ENCODE measurements at places on chromosomes 1 and 21.

GRCh38 chr1:29382851-29383745, 146.8 kb downstream of the PTPRU start:
- no peak for DNase-seq

- no peak for DNase-seq
Observed at GRCh38 chr1:197024460-197024859, 42.6 kb downstream of the F13B start.

DNA sequence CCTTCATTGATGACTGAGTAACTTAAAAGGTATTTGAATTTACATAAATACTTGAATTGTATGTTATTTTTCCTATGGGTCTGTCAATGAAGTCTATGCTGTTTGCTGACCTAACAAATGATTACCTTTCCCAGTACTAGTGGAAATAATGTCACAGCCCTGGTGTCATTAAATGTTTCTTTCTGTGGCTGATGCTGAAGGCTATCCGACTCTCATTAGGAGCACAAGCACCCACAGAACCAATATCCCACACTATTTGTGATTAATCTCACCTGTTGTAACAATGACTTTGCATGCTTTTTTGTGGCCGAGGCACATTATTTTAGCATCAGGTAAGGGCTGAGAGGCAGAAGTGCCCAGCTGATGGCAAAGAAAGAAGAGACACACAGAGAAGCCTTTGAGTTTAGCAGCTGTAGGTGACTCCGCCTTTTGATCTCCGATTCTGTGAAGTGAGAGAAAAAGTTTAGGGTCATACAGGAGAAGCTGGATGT, 25.8 kb upstream of the TRIM45 start:
- no peak for DNase-seq

DNA sequence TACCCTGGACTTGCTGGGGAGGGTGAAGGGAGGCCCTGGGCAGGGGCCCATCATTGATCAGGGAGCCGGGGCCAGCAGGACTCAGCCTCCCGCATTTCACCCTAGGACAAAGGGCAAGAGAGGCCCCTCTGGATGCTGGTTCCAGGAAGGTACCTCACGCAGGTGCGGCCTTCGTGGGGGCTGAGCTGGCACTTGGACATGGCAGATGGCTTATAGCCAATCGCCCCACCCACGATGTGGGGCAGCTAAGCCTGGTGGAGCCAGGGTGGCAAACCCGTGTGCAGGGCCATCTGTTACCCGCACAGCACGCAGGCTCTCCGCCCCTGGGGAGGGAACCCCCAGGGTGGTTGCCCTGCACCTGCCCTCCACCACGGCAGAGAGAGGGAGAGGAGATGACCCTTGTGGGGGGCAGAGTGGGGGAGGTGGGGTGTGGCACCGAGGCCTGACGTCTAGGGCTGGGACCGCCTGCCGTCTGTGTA, 2.5 kb downstream of the TFF3 start:
- DNase-seq, result no peak

GRCh38 chr1:87044840-87045239, 130.4 kb downstream of the HS2ST1 start:
- no peak for DNase-seq

- no peak for DNase-seq
Observed at GRCh38 chr1:169860750-169861149, 32.9 kb downstream of the SCYL3 start.

DNA sequence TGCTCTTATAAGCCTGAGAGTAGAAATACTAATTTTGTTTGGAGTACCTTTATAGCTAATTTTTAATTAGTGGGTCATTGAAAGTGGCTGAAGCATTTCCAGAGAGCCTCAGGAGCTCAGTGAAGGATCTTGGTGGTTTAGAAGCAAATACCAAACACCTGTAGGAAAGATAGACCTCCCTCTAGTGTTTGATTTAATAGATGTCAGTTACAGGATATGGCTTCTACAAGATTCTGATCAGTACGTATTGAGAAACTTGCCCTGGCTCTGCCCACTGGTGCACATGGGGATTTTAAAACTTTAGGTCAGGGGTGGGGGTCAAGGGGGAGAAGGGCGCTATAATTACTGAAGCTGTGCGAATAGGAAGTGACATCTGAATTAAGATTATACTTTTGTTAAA, 122.2 kb downstream of the POU2F1 start:
- peak; percentile 46 for DNase-seq

DNA sequence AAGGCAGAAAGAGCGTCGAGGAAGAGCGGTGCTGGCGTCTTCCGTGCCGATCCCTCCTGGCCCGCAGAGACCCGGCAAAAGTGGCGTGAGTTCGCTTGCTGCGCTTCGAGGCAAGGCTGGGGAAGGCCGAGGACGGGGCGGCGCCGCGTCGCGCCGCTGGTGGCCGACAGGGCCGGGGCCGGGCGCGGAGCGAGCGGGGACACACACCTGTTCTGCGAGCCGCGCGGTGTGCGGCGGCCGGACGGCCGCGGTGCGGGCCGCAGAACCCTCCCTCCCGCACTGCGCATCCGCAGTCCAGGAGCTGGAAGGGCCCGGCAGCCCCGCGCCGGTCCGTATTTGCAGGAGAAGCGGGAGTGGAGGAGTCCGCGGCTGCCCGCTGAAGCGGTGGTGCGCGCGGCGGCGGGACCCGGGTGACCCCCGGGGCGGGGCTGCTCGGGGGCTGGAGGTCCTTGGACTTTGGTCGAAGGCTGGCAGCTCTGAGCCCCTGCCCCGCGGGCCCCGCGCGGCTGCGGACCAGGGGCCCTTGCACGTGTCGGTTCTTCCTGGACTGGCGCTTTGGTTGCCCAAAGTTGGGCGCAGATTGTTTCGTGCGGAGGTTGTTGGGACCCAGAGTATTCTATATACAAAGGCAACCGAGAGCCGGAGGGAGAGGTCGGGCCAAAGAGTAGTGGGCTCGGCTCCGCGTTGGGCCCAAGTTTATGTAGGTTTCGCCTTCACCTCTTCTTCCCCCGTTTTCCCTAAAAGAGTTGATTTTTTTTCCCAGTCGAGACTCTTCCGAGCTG, 2.6 kb downstream of the RNF220 start:
- no peak for DNase-seq

GRCh38 chr1:66336641-66336990, 197.3 kb upstream of the SGIP1 start:
- DNase-seq, result no peak

- no peak for DNase-seq
Observed at GRCh38 chr21:27145134-27145798, 178.4 kb upstream of the ADAMTS5 start.

DNA sequence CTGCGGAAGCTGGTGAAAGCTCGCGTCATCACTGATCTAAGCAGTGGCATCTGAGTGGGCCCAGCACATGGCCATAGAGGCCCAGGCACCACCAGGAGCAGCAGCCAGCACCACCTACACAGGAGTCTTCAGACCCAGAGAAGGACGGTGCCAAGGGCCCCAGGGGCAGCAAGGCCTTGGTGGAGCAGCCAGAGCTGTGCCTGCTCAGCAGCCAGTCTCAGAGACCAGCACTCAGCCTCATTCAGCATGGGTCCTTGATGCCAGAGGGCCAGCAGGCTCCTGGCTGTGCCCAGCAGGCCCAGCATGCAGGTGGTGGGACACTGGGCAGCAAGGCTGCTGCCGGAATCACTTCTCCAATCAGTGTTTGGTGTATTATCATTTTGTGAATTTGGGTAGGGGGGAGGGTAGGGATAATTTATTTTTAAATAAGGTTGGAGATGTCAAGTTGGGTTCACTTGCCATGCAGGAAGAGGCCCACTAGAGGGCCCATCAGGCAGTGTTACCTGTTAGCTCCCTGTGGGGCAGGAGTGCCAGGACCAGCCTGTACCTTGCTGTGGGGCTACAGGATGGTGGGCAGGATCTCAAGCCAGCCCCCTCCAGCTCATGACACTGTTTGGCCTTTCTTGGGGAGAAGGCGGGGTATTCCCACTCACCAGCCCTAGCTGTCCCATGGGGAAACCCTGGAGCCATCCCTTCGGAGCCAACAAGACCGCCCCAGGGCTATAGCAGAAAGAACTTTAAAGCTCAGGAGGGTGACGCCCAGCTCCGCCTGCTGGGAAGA, 3.2 kb upstream of the ARTN start:
- peak; percentile 19 for DNase-seq

GRCh38 chr21:43790010-43790524, 690 bp downstream of the RRP1 start:
- no peak for DNase-seq

GRCh38 chr1:167121375-167122120, 27.7 kb downstream of the STYXL2 start:
- no peak for DNase-seq

- no peak for DNase-seq
Observed at GRCh38 chr1:244159646-244160045, 108.6 kb downstream of the ZBTB18 start.

DNA sequence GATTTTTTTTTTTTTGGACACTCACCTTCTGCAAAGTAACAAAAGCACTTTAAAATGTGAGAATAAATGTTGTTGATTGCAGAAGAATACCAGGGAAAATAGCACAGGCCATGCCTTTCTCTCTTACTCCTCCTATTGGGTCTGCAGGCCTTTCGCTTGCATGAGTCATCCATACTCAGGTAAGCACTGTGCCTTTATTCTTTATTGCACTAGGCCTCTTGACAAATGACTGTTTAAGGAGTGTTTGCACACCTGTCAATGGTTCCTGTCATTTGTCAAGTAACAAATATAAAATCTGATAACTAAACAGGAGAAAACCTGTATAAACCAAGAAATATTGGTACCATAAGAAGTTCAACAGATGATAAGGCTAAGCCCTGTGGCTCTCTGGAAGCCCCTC, 106.5 kb downstream of the RGS7 start:
- DNase-seq, result no peak

DNA sequence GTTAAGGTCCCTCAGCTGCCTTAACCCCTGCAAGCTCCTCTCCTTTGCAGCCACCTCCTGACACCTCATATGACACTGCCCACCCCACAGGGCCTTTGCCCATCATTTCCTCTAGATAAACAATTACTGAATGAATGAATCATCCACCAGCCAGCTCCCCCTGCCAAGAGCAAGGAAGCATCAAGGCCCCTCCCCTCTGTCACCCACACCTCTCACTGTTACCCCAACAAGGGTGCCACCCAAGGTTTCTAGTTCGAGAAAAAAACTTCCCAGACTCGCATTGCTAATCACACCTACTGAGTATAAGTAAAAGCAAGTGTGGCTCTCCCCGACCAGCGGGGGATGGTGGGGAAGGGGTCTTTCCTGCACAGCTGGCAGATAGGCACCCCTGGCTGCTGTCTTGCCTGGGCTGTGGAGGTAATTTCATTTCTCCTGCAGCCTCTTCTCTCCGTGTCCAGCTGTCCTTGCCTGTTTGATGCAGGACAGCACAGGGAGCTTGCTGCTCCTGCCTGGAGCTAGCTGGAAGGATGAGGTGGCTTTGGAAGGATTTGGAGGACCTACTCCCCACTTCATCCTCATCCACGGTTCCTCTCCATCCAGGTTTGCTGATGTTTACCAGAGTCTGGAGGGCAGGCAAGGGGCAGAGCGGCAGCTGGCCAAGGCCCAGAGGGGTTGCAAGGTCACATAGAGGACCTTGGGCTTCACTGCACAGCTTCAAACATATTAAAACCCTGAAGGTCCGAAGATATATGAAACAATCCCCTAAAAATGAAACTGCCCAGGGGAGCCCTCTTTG, 33.1 kb upstream of the LBR start:
- DNase-seq, result peak; percentile 30

DNA sequence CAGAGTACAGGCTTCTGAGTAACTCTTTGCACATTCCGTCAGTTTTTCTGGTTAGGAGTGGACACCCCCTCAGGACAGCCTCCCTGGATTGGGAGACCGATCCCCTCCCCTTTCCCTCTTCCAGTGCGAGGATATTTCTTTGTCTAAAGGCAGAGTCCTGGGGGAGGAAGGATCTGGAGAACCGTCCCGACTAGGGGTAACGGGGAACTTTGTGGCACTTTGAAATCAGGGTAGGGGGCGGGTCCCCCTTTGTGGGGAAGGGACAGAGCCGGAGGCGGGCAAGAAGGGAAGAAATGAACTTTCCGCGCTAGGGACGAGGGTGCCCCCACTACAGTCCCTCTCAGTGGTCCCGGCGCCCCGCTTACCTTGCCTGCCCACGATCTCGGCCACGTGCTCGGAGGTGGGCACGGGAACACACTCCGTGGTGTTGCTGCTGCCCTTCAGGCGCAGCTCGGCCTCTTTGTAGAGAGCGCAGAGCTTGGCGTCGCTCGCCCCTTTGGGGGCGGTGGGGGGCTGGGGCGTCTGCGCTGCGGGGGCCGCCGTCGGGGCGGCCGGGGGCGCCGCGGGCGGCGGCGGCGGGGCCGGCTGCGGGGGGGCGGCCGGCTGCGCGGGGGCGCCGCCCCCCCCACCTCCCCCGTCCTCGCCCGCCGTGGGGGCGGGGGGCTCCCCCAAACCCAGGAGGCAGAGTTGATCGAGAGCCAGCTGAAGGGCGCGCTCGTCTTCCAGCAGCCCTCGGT, 917 bp downstream of the MEX3A start:
- no peak for DNase-seq

DNA sequence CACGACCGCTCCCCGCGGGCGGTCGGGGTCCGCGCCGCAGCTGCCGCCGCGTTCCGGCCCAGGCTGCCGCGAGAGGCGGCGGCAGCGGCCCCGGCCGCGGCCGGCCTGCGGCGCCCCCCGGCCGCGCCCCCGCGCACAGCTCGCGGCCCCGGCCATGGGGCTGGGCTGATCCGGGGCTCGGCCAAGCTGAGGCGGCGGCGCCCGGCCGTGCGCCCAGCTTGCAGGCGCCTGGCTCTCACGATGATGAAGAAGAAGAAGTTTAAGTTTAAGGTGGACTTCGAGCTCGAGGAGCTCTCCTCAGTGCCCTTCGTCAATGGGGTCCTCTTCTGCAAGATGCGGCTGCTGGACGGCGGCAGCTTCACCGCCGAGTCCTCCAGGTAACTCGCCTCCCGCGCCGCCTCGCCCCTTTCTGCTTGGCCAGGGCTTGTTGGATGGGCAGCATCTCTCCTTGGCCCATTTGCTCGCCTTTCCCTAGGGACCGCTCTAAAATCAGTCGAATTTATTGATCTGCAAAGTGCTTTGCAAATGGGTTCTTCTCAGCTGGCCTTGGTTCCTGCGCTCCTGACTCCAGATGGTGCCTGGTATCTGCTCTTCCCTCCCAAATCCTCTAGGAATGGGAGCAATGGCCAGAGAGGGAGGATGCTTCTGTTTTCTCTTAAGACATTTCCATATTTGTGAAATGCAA, 431 bp downstream of the EEIG2 start:
- DNase-seq, result peak; percentile 27

DNA sequence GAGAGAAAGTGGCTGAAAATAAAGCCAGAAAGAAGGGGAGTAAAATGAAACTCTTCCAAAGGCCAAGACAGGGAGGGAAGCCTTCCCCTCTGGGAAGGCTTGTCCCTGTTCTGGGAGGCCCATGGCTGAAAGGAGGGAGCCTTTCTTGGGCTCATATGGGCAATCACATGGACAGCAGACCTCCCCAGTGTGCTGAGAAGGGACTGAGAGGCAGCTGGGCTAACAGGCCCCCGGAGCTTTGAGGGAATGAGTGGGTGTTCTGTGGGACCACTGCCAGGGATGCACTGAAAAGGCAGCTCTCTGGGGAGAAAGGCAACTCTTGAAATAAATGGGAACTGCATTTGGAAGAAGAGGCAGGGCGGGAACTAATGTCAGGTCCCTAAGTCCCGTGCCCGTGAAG, 39.1 kb downstream of the KANK4 start:
- DNase-seq, result no peak

- DNase-seq, result no peak
Observed at GRCh38 chr1:214933375-214933774, 149.2 kb upstream of the KCNK2 start.

GRCh38 chr1:187838335-187839293, 1009.9 kb downstream of the PLA2G4A start:
- no peak for DNase-seq

- DNase-seq, result no peak
Observed at GRCh38 chr1:230708631-230709580, 5.0 kb downstream of the AGT start.

GRCh38 chr21:20545454-20545853, 452.8 kb upstream of the NCAM2 start:
- DNase-seq, result no peak

Data from ACHN (cell line).